Endothelial cell of umbilical vein (primary cell): ENCODE measurements at places on chromosomes 3 and 15. TPM values are rescaled to one million over a fixed set of nuclear protein-coding genes. Genes with fewer than 3 reads are reported as not detected.

Gene IFRD2
- total RNA-seq: 109 and 111 TPM in 2 replicates

Gene GP5
- total RNA-seq: 0.11 TPM in 1 of 2 replicates, not detected in the other

Gene CADPS
- total RNA-seq: not detected in 2 replicates

Gene RAD54L2
- total RNA-seq: 31.1 and 32.5 TPM in 2 replicates
